GM18507 (cell line): ENCODE measurements at places on chromosomes 2 and 18.

DNA sequence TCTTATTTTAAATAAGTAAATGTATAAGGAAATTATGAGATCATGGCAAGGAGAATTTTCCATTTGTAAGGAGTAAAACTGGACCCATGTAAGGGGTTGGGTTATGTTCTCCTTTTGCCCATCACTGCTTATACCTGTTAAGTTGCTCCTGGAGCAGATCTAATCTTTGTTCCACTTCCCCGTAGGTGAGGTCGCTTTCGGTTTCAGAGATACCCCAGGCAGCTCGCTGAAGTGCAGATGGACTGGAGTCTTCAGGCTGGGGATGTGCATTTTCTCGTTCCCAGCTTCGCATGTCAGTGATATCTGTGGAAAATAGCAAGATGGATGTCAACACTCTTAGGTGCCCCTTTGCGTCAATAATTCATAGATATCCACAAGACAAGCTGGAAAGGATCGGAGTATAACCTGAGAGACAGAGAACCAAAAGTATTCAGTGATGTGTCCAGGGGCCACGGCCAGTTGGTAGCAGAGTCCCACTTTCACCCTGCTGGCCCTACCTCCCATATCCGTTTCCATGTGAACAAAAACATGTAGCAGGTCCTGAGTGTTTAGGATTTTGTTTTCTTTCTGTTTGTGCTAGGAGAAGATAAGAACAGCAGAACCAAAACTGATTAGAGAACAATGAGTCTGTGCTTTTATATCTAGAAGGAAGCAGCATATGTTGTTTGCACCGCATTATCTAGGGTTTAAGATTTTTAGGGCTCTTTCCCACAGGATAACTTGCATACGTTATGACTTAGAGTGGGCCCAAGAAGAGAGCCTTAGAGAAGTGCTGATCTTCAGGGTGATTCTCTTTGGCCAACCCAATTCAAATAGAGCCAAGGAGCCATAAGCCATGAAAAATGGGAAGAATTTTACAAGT lies 36.0 kb downstream of the GCA start:
- no peak for DNase-seq

- no peak for DNase-seq
Measured at GRCh38 chr2:168564641-168565040, 108.6 kb downstream of the CERS6 start.

DNA sequence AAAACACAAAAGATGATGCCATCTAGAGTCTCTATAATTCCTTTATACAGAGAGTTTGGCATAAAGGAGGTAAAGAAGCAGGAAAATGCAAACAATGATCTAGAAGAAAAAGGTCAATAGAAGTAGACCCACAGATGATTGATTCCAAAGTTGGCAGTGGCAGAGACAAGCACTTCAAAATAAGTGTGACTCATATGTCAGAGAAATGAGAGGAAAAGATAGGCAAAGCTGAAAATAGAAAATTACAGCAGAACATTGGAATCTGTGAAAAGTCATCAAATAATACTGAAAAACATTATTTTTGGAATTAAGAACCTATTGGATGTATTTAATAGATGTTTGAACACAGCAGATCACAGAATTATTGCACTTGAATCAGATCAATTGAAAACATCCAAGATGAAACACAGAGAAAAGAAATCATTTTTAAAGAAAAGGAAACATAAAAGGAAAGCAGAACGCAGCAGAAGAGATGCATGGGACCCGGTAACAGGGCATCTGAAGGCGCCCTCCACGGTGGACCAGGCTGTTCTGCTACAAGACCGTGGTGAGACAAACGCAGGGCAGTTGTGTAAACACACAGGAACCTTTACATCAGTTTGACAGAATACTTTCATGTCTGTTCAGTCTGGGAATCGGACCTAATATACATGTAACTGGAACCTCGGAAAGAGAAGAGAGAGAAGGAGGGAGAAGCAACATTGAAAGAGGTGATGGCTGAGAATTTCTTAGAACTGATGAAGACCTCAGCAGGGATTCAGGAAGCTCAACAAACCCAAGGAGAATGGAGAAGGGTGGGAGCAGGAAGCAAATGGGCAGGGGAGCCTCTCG lies 74.6 kb upstream of the GPC1 start:
- DNase-seq, result no peak

DNA sequence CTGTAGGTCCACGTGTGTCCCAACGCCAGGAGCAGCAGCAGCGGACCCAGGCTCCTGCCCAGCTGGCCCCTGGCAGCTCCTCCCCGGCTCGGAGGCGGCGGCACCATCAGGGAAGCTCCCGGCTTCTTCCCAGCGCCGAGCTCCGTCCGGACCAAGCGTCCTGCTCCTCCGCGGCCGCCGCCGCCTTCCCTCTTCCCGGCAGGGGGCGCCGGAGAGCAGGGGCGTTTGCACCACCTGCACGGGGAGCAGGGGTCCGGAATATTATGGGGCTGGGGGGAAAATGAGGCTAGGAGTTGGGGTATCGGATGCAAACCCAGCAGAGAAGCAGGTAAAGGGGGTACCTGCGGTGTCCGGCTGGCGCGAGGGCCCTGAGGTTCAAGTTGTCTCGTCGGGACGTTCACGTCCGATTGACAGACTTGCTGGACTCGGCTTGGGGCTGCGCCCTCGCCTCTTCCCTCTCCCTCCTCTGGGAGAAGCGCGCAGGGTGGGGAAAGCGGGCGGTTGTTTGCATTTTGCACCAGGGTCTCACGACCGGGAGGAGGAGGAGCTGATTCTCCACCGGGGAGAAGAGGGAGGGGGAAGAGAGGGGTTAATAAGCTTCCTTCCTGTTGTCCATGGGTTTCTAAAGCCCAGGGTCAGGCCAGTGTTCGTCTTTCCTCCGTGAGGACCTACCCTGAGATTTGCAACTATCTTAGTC lies at the start of gene CCBE1:
TSS of gene CCBE1 (minus strand) at position 188 of the 697 bp plus-strand sequence.
- DNase-seq, result no peak

DNA sequence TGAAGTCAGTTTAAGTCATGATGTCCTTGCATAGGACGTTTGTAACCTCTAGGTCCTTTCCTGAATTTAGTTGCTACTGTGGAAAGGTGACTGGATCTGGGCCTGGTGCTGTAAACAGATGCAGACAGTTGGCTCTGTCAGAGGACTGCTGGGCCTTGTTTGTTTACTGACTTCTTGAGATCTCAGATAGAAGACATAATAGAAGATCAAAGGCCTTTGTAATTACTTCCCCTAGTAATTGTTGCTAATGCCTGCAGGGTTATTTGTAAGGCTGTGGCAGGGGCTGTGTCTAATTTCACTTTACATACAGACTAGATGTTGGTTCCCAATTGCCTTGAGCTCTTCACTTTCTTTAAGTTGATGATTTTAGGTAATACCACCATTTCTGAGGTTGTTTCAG lies 42.5 kb downstream of the LYPD6B start:
- DNase-seq, result no peak

GRCh38 chr2:154350911-154351310 lies 347.6 kb upstream of the KCNJ3 start:
- DNase-seq, result no peak

GRCh38 chr2:45776160-45776955 lies 124.9 kb downstream of the PRKCE start:
- no peak for DNase-seq

GRCh38 chr2:235639428-235639773 lies 145.6 kb downstream of the AGAP1 start:
- DNase-seq, result no peak

DNA sequence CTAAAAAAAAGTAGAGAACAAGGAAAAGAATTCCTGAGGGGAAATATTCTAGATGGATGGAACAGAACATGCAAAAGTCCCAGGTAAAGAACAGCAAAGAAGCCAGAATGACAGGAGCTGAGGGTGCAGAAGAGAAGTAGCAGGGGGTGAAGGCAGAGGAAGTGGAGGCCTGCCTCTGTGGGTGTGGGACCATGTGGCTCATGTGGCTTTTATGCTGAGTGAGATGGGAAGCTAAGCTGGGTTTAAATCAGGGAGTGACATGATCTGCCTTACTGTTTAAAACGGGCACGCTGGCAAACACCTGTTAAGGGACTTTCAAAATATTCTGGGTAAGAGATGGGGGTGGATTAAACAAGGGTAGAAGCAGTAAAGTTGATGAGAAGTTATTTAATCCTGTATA lies 40.0 kb downstream of the GKN2 start:
- no peak for DNase-seq

- DNase-seq, result no peak
Measured at GRCh38 chr2:124689348-124689747, 664.3 kb downstream of the CNTNAP5 start.

GRCh38 chr18:53991805-53992204 lies 232.7 kb downstream of the MBD2 start:
- no peak for DNase-seq

DNA sequence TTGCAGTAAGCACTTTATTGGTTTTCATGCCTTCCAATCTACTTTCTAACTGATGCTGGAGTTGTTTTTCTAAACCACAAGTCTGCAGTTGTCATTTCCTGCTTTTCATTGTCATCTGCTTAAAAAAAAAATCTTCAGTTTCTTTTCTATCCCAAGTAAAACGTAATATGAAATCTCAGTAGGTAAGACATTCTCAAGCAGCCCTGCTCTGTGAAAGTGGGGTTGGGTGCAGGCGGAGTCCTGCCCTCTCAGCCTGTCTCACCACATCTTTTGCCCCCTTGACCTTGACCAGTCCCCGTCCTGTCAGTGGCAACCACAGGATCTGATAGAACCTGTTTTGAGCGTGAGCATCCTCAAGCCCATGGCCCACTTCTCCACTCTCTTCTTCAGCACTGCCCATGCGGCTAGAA lies 80.0 kb upstream of the CPO start:
- DNase-seq, result no peak

DNA sequence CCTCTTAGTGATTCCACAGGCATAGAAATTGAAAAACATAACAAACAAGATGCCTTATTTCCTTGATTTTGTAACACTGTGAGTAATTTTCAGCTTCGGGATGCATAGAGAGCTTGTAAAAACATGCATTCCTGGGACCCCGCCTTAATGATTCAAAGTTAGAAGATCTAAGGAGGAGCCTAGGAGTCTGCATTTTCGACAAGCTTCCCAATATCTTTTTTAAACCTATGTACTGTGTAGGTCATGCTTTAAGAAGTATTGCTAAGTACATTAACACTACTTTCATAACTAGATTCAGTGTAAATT lies 109.8 kb upstream of the ZNF516 start:
- no peak for DNase-seq

- DNase-seq, result no peak
Measured at GRCh38 chr18:63132819-63133200, 186.8 kb downstream of the BCL2 start.

DNA sequence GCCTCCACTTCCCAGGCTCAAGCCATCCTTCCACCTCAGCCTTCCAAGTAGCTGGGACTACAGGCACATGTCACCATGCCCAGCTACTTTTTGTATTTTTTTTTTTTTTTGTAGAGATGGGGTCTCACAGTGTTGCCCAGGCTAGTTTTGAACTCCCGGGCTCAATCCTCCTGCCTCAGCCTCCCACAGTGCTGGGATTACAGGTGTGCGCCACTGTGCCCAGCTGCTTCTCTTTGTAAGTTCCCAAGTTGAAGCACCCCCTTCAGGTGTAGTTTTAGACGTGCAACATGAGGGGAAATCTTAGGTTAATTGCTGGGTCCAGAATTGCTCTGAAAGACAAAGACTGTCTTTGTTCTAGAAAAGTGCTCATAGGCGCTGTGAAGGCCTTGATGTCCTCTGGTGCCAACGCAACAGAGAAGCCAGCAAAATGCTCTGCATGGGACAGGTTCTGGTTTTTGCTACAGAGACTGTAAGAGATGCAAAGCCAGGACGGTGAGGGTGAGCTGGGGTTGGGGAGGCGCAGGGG lies 46.6 kb downstream of the RRM2 start:
- DNase-seq, result no peak

GRCh38 chr18:46456691-46457090 lies 200.3 kb downstream of the LOXHD1 start:
- DNase-seq, result no peak

DNA sequence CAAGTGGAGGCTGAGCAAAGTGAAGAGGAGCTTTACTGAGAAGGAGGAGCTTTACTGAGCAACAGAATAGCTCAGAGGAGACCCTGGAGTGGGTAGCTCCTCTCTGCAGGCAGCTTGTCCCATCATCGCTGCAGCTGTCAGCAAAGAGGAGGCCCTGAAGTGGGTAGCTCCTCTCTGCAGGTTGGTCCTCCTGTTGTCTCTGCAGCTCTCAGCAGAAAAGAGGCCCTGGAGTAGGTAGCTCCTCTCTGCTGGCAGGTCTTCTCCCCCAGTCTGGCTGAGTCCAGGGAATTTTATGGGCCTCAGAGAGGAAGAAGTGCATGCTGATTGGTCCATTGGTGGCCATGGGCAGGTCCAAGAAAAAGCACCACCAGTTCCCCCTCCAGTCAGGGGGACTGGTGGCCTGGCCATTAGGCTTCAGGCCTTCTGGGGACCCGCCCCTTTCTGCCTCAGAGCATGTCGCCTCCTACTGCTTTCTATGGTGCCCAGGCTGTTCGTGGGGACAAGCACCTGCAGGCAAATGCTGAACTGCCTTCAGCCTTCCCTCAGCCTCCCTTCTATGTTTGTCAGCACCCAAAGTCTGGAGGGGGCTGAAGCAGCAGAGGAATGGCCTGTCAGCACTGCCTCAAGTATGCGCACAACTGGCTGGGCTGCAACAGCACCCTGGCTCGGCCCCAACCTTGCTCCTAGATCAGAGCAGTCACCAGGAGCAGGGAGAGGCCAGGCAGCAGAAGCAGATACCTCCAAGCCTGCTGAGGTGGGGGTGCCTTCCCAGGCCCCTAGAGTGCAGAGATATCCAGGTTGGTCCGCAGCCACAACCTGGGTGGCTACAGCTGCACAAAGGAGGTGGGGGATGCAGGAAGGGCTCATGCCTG lies 5.9 kb downstream of the ZSCAN30 start:
- no peak for DNase-seq

GRCh38 chr2:95026471-95027368 lies 1.2 kb downstream of the MAL start:
- DNase-seq, result no peak

- no peak for DNase-seq
Measured at GRCh38 chr2:119252186-119253113, 28.8 kb downstream of the STEAP3 start.

- DNase-seq, result no peak
Measured at GRCh38 chr2:216554286-216554685, 55.6 kb downstream of the RPL37A start.

GRCh38 chr2:189086250-189086649 lies 93.3 kb downstream of the COL5A2 start:
- DNase-seq, result no peak

- DNase-seq, result no peak
Measured at GRCh38 chr2:223894968-223895367, 50.2 kb downstream of the WDFY1 start.

DNA sequence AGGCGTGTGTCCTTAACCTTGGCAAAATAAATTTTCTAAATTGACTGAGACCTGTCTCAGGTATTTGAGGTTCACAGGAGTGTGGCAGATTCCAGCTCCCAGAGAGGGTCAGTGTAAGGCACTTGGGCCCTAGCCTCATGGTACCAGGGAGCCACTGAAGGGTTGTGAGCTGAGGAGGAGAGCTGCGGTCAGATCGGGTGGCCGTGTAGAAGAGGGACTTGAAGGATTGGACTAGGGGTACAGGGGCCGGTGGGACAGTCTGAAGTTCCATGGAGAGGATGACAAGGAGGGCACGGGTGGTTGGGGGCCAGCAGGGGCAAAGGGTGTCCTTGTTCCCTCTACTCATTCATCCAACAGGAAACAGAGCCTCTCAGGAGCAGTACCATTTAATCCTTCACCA lies 327.0 kb upstream of the HS6ST1 start:
- no peak for DNase-seq
